Ovary (tissue), 10 donors: ENCODE measurements at places on chromosomes 4 and X. TPM values are rescaled to one million over a fixed set of nuclear protein-coding genes. Genes with fewer than 3 reads are reported as not detected.

Gene XAGE2
- not detected for polyA plus RNA-seq

Gene BTC
- 30.0 TPM for polyA plus RNA-seq

Gene LSM6
- polyA plus RNA-seq, result 48.5 TPM

Gene F8
- polyA plus RNA-seq, result 18.9 TPM

DNA sequence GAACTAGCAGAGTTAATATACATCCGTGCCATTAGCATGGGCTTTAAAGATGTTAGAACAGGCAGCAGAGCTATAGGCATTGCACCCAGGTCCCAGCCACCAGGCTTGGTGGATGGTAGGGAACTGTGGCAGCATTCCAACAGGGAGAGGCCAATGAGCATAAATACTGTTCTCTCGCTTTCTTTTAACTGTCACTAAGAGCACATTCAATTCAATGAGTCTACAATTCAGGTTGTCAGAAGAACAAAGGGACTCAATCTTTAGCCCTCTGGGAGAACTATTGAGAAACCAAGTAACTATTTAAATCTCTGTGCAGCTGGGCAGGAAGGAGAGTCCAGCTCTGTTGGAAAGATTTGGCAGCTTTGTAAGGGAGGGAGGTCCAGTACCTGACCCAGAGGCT, 165.6 kb downstream of the CHIC1 start:
- no peak for DNase-seq

DNA sequence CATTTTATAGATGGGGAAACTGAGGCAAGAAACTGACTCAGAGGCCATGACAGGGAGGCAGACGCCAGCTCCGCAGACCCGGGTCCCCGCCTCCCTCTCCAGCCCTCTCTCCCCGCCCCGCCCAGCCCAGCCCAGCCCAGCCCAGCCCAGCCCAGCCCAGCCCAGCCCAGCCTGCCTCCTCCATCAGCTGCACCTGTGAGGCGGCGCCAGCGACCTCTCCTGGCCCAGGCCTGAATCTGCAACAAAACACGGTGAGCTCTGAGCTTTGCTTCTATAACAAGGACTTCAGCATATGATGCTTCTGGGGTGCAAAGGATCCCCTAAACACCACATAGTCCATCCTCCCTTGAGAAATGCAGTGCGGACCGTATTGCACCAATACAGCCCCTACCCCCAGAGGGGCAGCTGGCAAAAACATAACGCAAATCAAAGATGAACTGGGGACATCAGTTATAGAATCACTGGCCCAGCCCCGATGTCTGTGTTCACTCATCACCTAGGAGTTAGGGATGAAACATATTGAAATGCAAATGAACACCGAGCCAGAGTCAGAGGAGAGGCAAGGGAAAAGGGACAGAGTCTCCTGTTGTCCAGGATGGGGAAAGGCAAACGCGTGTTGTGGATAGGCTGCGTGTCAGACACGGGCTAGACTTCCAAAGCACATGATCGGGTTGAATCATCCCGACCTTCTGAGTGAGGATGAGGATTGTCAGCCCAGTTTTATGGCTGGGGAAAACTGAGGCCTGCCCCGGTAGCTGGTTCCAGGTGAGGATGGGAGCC, 216.1 kb upstream of the PSAPL1 start:
- peak; percentile 43 for DNase-seq

DNA sequence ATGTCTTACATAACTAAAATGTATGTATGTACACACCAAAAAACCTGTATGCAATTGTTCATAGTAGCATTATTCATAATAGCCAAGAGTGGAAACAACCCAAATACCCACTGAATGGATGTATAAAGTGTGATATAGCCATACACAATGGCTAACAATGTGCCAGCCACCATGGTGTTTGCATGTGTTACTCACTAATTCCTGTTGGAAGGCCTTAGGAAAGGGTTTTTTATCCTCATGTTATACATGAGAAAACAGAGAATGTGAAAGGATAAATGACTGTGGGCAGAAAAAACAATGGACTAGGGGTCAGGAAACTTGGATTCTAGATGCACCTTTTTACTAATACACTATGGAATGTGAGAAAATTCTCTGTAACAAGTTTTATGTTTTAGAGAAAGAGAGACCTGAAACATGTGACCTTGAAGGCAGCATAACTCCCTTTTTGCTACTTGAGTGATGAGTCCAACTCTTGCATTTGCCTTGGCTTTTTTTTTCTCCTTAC, 55.7 kb downstream of the TIGD2 start:
- no peak for DNase-seq

DNA sequence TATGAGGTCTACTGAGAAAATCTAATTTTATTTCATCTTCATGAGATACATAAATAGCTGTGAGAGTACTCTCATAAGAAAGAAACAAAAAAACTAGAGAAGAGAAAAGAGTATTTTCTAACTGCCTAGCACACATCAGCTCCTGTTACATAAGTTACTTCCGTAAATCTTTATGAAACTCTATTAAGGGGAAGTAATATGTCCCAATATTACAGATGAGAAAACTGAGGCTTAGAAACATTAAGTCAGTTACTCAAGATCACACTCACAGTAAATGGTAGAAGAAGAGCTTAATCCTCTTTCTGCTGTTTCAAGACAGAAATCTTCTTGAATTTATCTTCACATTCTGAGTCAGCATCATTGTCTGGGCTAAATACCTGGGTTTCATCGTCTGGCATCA, 164.1 kb downstream of the DTHD1 start:
- DNase-seq, result no peak

GRCh38 chr4:123507376-123507775, 110.8 kb downstream of the SPRY1 start:
- DNase-seq, result no peak

DNA sequence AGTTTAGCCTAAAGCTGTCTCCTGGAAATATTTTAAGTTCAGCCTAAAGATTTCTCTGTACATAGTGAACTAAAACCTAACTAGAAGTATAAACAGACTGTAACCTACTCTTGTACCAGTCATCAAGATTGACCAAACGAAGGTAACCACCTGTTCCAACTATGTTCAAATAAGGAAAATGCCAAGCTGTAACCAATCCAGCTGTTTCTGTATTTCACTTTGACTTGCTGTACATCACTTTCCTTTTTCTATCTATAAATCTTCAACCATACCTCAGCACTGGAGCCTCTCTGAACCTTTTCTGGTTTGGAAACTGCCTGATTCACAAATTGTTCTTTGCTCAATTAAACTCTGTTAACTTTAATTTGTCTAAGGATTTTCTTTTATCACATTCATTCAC, 3.1 kb upstream of the CYSLTR1 start:
- DNase-seq, result no peak
